ENCODE measurements at places on chromosomes 4 and X. TPM values are rescaled to one million over a fixed set of nuclear protein-coding genes. Genes with fewer than 3 reads are reported as not detected.

SSX3 gene
- not detected for total RNA-seq

POLN gene
- total RNA-seq: not detected

DCAF4L1 gene
- total RNA-seq: 0.37 TPM

ETDA gene
- not detected for total RNA-seq

MAGEB10 gene
- not detected for total RNA-seq

KCNIP4 gene
- total RNA-seq: not detected

L1CAM gene
- total RNA-seq: 0.30 TPM

SLC10A4 gene
- total RNA-seq: not detected

CTAG2 gene
- total RNA-seq: not detected

MAGEA4 gene
- total RNA-seq: not detected

ARHGEF38 gene
- not detected for total RNA-seq

SHROOM3 gene
- total RNA-seq: 10.0 TPM

OPN1MW gene
- total RNA-seq: not detected

PLS3 gene
- total RNA-seq: 112 TPM

DNA sequence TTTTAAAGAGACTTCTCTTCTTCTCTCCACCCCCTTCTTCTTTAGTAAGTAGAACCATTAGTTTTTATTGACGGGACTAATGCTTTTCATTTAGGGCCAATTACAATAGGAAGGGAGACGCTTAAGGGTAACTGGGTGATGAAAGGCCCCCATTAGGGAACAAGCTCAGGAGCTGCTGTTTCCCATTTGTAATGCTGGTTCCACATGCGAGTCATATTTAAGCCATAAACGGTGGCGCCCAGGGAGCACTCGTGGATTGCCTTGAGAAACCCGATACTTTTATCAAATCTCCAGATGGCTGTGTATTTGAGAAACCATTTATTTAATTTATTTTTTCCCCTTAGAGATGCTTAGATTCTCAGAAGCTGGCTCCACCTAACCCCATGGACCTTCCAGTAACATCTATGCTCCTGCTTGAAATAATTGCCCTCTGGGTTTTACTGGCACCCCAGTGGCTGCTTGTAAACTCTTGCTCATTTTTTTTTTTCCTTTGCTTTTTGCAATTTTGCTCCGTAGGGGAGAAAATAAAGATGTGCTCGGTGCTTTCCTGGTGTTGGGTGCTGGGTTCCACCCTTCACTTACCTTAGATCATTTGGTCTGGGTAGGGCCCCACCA, 124.2 kb upstream of the MSX1 start:
- no peak for DNase-seq

GRCh38 chr4:5470318-5471198, 237.8 kb downstream of the EVC2 start:
- no peak for DNase-seq

GRCh38 chr4:2789793-2790582, 2.9 kb upstream of the SH3BP2 start:
- DNase-seq: no peak

DNA sequence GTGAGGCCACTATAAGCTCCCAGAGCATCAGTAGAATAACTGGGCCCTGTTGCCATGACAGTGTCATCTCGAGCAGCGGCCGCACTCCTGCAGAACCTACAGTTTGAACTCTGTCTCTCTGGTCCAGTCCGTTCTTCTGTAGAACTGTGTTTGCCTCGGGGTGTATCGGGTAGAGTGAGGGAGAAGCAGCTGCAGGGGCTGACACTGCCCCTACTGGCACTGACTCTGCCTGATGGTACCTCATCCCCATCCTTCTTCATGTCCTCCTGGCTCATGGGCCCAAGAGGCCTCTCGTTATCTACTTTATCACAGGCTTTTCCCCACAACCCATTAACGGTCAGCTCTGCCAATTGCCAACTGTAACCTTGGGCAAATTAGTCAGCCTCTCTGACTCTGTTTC, 96.5 kb downstream of the NPNT start:
- DNase-seq: no peak

GRCh38 chr4:145423017-145423708, 58.5 kb upstream of the SMAD1 start:
- no peak for DNase-seq

DNA sequence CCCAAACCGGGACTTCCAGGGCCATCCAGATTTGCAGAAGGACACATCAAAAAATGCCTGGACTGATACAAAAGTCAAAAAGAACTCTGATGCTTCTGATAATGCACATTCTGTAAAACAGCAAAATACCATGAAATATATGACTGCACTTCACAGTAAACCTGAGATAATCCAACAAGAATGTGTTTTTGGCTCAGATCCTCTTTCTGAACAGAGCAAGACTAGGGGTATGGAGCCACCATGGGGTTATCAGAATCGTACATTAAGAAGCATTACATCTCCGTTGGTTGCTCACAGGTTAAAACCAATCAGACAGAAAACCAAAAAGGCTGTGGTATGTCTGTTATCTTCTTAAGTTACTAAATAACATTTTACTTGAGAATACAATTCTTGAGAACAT, 9.2 kb downstream of the PLK4 start:
- DNase-seq: no peak

DNA sequence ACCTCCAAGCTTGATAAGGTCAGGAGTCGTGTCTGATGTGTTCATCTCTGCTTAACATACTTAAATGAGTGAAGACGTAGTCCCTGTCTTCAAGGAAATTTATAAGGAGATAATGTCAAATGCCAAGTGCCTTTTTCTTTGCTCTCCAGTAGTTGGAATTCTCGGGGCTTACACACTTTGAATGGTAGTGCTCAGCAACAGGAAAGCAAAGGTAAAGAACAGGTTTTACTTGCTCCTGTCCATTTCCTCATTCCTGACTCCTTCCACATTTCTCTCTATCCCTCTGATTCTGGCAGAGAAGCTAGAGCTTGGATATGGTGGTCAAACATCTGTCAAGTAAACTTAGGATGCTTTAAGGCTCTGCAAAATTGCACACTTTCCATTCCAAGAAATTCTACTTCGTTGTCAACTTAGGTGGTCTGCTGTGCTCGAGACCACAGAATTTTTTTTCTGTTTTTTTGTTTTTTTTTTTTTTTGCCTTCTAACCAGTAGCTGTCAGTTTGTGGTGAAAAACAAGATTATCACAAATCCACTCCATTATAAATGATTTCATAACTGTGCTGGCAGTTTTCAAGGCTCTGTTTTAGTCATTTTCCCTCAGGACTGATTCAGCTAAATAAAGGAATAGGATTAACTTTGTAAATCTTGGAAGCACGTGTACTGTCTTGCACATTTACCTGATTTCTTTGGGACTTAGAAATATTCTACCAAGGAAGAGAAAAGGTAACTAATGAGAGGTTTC, 180.8 kb upstream of the ANXA3 start:
- DNase-seq: no peak

- no peak for DNase-seq
Measured at GRCh38 chr4:3079694-3080123, 5.2 kb downstream of the HTT start.

- DNase-seq: no peak
Measured at GRCh38 chr4:36081185-36081584, 163.1 kb downstream of the ARAP2 start.

GRCh38 chr4:17347445-17347844, 164.4 kb downstream of the QDPR start:
- DNase-seq: peak; percentile 2

GRCh38 chrX:130028196-130028595, 45.8 kb downstream of the BCORL1 start:
- peak; percentile 5 for DNase-seq

DNA sequence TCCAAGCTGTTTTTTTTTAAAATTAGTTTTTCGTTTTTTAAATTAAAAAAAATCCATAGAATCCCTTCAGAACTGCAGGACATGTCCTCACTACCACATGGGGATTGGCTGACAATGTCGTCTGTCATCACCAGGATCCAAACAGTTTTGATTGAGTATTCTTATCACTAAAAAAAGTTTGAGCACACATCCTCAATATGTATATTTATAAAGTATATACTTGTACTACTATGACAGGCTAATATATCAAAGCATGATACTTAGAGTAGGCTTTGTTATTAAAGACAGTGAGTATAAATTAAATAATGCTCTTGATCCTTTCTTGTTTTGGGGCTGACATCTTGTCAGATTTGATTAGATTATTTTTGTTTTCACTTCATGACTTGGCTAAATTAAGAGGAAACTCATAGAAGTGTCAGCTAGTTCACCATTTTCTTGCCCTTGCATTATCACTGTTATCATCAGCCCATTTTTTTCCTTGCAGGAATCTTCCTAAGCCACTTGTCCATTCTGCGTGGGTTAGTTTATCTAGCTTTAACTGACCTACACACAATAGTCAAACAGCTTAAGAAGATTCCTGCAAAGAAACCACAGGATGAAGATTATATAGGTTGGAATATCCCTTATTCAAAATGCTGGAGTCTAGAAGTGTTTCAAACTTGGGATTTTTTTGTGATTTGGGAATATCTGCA, 92.8 kb downstream of the AMMECR1 start:
- no peak for DNase-seq

DNA sequence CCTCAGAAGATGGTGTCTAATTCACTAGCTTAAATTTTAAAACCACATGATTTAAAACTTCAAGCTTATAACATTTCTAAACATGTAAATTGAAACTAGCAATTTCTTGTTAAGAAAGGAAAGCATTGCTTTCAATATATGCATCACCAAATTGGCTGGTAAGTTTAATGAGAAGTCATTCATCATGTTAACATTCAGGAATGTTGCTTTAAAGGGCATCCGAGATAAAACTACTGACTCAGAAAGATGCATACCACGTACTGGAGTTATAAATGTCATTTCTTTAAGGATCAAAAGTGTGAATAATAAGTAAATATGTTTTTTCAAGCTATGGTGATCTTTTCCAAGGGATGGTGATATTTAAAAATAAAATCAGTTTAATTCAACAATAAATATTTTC, 83.3 kb upstream of the VCX2 start:
- DNase-seq: no peak

DNA sequence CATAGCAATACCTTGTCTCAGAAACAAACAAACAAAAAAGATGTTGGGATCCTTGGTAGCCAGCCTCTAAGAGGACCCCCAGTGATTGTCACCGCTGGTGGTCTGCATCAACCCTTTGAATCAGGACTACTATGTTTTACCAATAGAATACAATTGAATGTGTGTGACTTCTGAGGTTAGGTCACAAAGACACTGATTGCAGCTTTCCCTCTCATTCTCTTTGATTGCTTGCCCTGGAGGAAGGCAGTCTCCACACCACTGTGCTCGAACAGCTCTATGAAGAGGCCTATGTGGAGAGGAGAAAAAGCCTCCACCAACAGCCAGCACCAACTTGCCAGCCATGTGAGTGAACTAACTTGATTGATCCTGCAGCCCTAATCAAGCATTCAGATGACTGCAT, 2.8 kb upstream of the SMIM14 start:
- no peak for DNase-seq

- DNase-seq: no peak
Measured at GRCh38 chr4:171340258-171340657, 472.9 kb upstream of the GALNTL6 start.

- DNase-seq: no peak
Measured at GRCh38 chrX:77415161-77415560, 32.0 kb upstream of the FGF16 start.

DNA sequence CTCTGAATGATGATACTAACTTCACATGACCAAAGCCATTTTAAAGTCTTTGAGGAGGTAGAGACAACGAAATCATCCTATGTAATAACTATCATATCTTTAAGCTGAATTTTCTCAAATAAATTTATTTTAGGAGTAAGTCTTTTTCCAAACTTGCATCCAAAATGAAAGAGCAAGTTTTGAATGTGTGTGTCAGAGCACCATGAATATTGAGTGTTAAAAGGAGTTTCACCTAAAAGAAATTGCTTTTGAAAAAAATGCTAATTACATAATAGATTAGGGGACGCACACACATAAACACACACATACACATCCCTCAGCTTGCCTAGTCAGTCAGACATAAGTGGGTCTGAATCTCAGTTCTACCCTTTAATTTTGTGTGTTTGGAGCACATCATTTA, 1.9 kb downstream of the ANK2 start:
- no peak for DNase-seq

DNA sequence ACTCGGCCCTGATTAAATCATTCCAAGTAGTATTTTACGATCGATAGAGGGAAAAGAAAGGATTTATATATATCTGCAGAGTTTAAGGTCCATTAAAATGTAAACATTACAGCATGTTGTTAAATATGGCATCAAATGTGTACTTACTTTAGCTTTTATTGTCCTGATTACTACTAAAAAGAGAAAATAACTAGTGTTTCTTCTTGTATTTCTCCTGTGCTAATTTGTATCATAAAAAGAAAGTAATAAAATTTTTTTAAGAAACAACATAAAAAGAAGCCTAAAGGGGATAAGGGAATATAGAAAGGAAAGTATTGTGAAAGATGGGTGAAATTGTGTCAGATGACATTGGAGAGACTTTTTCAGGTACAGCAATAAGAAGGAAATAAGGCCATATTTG, 300.3 kb upstream of the ARSJ start:
- DNase-seq: no peak

DNA sequence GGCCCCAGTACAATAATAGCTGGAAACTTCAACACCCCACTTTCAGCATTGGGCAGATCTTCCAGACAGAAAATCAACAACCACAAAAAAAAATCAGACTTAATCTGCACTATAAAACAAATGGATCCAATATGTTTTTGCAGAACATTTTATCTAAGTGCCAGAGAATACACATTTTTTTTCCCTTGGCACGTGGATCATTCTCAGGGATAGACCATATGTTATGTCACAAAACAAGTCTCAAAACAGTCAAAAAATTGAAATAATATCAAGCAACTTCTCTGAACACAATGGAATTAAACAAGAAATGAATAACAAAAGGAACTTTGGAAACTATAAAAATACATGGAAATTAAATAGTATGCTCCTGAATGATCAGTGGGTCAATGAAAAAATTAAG, 576.3 kb downstream of the PCDH19 start:
- no peak for DNase-seq

DNA sequence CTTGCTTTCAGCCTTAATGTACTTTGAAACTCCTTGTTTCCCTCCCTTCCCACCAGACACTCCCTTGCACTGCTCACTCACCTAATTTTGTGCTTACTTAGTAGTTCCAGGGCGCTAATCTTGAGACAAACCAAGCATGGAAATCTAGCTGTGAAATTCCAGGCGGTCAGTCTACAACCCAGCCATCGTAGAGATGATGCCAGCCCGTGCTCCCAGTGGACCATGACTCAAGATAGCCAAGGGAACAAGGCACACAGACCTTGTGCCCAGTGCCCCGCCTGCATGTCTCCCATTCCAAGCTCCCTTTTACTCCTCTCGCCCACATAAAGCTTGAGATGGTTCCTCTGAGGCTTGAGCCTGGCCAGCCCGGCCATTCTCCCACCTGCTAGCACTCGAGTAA, 11.1 kb downstream of the TREX2 start:
- DNase-seq: no peak

DNA sequence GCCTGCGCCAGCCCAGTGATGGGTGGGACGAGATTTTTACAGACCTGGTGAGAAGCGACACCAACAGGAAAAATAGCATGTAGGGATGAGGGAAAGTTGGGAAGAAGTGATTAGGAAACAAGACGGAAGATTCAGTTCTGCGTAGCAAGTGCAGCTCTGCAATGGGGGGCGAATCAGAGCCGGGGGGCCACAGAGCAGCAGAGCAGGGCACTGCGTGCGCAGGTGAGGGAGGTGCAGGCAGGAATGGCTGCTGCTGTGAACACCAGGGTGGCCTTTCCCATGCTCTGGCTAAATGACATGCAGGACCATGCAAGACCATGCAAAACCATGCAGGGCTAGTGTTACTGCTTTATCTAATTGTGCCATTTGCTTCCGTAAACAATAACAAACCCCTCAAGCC, 442.7 kb upstream of the FRG1 start:
- DNase-seq: no peak

- DNase-seq: no peak
Measured at GRCh38 chr4:56971383-56971782, 6.0 kb downstream of the NOA1 start.

- DNase-seq: no peak
Measured at GRCh38 chr4:24677909-24678308, 93.6 kb upstream of the DHX15 start.

All from MG63 (cell line).